Hepatocyte (in vitro differentiated cells): ENCODE measurements at places on chromosomes 4 and X. TPM values are rescaled to one million over a fixed set of nuclear protein-coding genes. Genes with fewer than 3 reads are reported as not detected.

The SLC26A1 gene
- 11.9 and 12.6 TPM in 2 replicates for total RNA-seq

The SYTL5 gene
- 7.3 and 8.0 TPM in 2 replicates for total RNA-seq

The CRMP1 gene
- total RNA-seq: 11.6 and 12.9 TPM in 2 replicates

DNA sequence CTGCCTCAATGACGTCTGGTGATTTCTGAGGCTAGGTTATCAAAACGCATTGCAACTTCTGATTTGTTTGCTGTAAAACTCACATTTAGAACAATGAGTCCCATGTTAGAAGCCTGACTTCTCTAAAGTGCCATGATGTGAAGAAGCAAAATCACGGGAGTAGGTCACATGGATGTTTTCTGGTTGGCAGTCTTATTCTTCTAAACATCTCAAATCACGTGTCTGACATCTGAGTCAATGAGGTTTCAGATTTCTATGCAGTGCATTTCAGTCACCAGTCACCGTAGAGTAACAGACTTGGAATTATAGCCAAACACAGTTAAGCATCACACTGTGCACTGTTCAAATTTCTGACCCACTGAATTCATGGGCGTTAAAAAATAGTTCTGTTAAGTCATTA, 482.1 kb downstream of the TMA16 start:
- H3K36me3 ChIP-seq: no peaks in the 10 kb centered on the region
- no peak overlapping the region for H3K4me3 ChIP-seq
- H3K4me1 ChIP-seq: no peaks in the 10 kb centered on the region
- no peak for DNase-seq

- H3K4me3 ChIP-seq: no peak overlapping the region
- no peaks in the 10 kb centered on the region for H3K36me3 ChIP-seq
- no peak overlapping the region for H3K27ac ChIP-seq
- no peaks in the 10 kb centered on the region for H3K4me1 ChIP-seq
These were observed 14.6 kb upstream of the MSANTD1 start for GRCh38 chr4:3234171-3235029.

GRCh38 chr4:48090621-48091020, 43.4 kb downstream of the TXK start:
- no peaks in the 10 kb centered on the region for H3K4me1 ChIP-seq
- no peak for DNase-seq

- no peak overlapping the region for H3K4me3 ChIP-seq
- H3K4me1 ChIP-seq: no peaks in the 10 kb centered on the region
- H3K27ac ChIP-seq: no peak overlapping the region
- DNase-seq: no peak
- no peaks in the 10 kb centered on the region for H3K36me3 ChIP-seq
- H3K27me3 ChIP-seq: no peaks in the 10 kb centered on the region
These were observed 18.4 kb downstream of the ZNF827 start for GRCh38 chr4:145920205-145920604.

DNA sequence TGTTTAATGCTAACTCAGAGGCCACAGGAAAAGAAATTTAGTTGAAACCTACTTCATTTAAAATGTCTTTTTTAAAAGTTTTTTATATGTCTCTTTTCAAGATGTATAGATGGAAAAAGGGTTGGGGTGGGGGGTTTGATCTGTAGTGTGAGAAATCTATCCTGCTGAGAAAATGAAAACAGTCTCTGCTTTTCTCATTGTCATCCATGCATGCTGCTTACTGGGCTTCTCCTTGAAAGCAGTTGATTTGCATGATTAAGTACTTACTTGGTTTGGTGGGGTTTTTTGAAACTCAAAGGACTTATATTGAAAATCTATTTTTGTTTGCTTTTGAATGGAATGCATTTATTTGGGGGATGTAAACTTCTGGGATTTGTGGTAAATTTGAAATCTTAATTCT, 313.6 kb upstream of the DKK2 start:
- DNase-seq: no peak
- H3K4me3 ChIP-seq: no peak overlapping the region
- no peak overlapping the region for H3K27ac ChIP-seq
- no peaks in the 10 kb centered on the region for H3K4me1 ChIP-seq

DNA sequence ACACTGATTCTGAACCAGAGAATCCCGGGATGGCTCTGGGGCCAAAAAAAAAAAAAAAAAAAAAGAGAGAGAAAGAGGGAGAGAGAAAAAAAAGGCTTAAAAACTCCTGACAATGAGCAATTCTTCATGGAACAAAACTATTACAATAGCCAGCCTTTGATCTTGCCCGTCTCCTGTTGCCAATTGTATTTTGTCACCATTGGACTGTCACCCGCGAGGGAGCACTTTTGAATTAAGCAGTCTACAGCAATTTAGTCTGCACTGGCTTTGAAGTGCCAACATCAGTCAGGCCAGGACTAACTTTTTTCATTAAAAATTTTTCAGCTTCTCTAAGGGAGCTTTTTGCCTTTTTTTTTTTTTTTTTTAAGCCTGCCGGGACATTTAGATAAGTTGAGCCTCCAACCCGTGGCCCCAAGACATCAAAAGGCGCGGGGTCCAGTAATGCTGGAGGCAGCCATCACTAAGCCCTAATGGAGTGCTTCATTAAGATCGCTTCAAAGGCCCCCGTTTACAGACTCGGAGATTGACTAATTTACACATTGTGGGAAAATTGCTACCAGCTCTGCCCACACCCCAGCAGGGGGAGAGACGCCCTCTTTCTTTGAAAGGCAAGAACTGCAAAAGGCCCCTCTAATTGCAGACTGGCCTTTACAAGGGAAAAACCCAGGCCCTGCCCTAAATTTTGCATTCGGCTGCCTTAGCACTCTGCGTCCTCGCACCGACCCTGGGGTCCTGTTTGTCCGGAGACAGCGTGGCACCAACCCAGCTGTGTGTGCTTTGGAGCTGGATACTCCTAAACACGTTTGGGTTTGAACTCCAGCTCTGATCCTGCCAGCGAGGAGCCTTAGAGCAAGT, 98.1 kb upstream of the MSX1 start:
- H3K4me1 ChIP-seq: peaks cover 19% of the 10 kb centered on the region
- no peaks in the 10 kb centered on the region for H3K27me3 ChIP-seq
- H3K36me3 ChIP-seq: no peaks in the 10 kb centered on the region
- H3K4me3 ChIP-seq: no peak overlapping the region
- no peak for DNase-seq
- H3K27ac ChIP-seq: no peak overlapping the region
